NCI-H460 (cell line): ENCODE measurements at places on chromosomes 4 and X.

GRCh38 chrX:155046129-155046810 is 19.6 kb downstream of the FUNDC2 start:
- no peak for DNase-seq

DNA sequence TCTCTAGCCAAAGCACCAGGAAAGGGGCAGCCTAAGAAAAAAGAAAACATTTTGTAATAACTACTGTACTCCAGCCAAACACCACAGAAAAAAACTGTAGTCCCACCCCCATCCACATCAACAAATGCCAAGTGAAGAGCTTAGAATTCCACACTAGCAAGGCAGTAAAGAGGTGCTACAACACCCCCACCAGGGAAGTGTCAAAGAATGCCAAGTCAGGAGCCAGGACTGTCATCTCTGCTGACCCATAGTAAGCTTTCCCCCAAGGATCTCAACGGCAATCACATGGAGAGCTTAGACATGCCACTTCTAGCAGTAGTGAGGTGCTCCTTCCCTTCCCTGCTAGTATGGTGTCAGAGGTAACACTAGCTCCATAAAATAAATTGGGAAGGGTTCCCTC is 34.4 kb upstream of the CCDC160 start:
- DNase-seq, result no peak

- no peak for DNase-seq
Observed at GRCh38 chrX:55919367-55920221, 202.0 kb downstream of the RRAGB start.

- no peak for DNase-seq
Observed at GRCh38 chr4:138650929-138651448, 364.6 kb upstream of the NOCT start.

GRCh38 chrX:136667446-136668168 is 19.6 kb downstream of the CD40LG start:
- DNase-seq, result no peak

DNA sequence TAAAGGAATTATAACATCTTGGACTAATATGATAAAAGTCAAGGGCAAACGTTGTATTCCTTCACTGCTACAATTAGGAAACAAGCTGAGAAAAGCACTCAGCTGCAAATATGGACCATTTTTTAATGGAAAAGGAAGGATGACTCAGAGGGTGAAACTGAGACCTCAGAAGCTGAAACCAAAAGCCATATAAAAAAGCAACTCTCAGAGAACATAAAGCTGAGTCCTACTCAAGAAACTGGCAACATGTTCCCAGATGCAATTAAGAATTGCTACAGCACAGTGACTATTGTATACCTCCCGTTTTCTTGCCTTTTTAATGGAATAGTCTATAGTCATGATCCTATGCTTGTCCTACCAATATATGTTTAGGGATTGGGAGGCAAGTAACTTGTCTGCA is 1106.4 kb upstream of the INTU start:
- no peak for DNase-seq

GRCh38 chrX:69117876-69118526 is 47.3 kb downstream of the PJA1 start:
- DNase-seq, result no peak

DNA sequence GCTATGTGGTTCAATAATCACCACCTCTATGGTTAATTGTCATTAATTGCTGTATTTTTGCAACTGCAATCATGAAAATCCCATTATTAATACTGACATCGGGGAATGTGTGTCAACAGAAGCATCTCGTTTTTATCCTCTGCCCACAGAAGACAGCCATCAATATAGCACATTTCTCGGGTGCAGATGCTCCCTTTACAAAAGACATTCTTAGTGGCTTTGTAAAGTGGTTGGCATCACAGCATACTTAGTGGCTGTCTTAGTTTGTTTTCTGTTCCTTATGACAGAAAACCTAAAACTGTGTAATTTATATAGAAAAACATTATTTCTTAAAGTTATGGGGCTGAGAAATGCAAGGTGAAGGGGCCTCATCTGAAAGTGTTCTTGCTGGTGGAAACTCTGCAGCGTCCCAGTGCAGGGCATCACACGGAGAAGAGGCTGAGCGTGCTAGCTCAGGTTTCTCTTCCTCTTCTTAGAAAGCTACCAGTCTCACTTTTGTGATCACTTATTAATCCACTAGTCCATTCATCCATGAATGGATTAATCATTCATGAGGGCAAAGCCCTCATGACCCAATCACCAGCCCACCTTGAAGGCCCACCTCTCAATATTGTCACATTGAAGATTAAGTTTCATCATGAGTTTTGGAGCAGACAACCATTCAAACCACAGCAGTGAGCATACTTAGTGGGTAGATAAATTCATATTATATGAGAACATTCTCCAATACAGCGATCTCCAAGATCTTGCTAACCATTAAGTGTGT is 1067.7 kb upstream of the PABPC4L start:
- DNase-seq, result no peak

- DNase-seq, result no peak
Observed at GRCh38 chr4:2936773-2937145, 26.4 kb downstream of the NOP14 start.

- DNase-seq, result no peak
Observed at GRCh38 chr4:48967631-48968030, 18.4 kb upstream of the CWH43 start.

- no peak for DNase-seq
Observed at GRCh38 chrX:42715701-42716262, 62.2 kb downstream of the PPP1R2C start.

- DNase-seq, result no peak
Observed at GRCh38 chr4:177726111-177726510, 283.9 kb upstream of the AGA start.

DNA sequence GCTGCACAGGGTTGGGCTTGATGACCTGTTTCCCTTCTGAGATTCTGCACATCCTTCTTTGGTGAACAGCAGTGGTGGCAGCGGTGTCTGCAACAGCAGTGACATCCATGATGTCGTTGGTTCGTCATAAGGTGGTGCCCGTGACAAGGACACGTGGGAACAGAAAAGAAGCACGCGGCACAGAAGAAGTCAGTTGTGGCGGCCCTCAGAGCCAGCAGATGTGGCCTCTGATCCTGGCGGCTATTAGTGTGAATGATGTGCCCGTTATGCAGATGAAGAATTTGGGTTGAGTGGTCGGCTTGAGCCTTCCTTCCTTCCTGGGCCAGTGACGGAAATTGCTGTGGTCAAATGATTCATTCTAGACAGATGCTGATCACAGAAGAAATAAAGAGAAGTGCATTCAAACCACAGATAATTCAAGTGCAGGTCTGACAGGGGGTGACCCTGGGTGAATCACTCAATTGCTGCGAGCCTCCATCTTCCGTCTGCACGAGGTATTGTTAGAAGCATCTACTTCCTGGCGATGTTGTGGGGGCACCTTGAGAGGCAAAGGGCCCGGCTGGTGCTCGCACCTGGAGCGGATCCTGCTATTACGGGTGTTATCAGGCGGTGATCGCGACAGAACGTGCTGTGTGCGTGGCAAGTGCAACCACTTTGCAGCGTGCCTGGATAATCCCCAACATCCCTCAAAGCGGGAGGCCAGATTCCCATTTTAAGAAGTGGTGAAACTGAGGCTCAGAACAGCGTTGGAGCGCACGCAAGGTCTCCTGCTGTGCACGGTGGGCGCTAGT is 215.2 kb upstream of the PSAPL1 start:
- DNase-seq, result no peak

DNA sequence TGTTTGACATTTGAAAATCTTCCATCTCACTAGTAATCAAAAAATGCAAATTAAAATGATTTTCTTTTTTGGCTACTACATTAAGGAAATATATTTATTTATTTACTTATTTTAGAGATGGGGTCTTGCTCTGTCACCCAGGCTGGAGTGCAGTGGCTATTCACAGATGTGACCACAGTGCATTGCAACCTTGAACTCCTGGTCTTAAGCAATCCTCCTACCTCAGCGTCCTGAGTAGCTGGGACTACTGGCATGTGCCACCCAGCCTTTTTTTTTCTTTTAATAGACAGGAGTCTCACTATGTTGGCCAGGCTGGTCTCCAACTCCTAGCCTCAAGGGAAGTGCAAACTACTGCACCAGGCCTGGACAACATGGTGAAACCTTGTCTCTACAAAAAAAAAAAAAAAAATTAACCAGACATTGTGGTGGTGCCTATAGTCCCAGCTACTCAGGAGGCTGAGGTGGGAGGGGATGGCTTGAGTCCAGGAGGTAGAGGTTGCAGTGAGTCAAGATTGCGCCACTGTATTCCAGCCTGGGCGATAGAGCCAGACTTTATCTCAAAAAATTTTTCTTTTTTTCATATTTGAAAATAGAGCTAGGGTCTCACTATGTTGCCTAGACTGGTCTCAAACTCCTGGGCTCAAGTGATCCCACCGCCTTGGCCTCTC is 4.4 kb upstream of the SMIM14 start:
- DNase-seq, result no peak

GRCh38 chrX:112704187-112704586 is 24.4 kb upstream of the LHFPL1 start:
- no peak for DNase-seq

- no peak for DNase-seq
Observed at GRCh38 chr4:127623797-127624083, 9.0 kb upstream of the INTU start.

- no peak for DNase-seq
Observed at GRCh38 chrX:38595801-38596200, 34.5 kb downstream of the TSPAN7 start.

DNA sequence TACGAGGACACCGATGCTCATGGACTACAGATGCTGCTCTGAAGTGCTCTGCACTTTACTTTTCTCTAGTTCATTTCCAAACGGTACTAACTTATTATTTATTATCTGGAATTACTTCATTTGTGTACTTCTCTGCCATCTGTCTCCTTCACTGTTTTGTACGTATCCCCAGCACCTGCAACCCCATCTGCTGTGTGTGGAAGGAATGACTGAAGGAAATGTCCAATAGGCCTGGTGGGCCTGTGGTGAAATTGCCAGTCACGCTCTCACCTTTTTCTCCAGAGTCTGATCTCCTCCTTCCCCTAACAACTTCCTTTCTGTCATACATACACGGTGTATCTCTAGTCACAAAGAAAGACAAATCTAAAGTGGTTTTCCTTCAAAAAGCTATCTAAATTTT is 12.9 kb downstream of the TMEM154 start:
- no peak for DNase-seq

DNA sequence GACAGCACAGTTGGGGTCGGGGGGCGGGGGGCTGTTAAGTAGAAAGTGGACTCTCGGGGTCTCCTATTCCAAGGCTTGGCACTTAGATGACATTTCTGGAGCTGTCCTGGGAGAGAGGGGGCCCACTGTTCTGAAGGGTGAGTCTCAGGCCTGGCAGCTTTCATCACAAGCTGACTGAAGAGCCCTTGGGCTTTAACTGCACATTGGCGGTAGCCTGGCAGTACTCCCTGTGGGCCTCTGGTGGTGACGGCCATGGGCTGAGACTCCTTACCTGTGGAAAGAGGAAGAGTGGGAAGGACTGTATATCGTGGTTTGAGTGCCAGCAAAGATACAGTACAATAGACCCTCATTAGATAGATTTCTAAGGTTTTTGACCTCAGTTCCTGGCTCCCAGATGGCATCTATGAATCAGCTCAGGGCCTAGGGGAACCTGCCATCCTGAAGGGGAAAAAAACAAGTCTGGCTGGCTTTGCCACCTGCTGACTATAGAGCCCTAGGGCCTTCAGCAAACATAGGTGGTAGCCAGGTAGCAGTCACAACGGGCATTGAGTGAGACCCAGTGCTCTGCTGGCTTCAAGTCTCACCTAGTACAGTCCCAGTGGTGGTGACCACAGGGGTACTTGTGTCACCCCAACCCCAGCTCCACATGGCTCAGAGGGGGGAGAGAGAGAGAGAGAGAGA is 87.9 kb downstream of the ANKRD17 start:
- DNase-seq, result no peak

- no peak for DNase-seq
Observed at GRCh38 chr4:173883821-173884220, 353.8 kb upstream of the HAND2 start.

DNA sequence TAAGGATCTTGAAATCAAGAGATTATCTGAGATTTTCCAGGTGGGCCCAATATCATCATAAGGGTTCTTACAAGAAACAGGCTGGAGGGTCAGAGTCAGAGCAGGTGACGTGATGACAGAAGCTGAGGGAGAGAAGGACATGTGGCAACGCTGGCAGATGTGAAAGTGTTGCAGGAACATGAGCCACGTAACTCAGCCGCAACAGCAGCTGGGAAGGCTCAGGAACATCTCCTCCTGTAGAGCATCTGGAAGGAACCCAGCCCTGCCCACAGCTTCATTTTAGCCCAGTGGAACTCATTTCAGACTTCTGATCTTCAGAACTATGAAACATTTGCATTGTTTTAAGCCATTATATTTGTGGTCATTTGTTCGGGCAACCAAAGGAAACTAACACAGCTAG is 156.3 kb upstream of the VEGFC start:
- no peak for DNase-seq

- no peak for DNase-seq
Observed at GRCh38 chr4:171876636-171877035, 63.4 kb downstream of the GALNTL6 start.

GRCh38 chrX:44003975-44004374 is 30.8 kb upstream of the NDP start:
- no peak for DNase-seq

DNA sequence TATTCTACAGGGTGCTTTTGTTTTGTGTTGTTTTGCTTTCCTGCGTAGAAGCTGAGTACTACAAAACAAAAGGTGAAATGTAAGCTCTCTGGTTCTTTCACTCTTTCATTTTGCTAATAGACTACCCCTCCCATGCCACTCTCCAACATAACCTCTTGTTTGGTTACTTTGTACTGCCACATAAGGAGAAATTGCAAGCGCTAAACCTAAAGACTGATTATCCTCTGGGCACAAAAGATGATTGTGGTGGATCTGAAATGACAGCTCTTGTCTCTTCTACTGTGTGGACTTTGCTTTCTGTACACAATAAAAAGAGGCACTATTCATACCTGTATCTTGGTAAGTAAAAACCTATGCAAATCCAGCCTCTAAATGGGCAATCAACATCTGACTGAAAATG is 5.3 kb downstream of the MBNL3 start:
- DNase-seq, result no peak

GRCh38 chrX:100353326-100353725 is 56.7 kb downstream of the PCDH19 start:
- no peak for DNase-seq

- DNase-seq, result peak; percentile 36
Observed at GRCh38 chr4:137819964-137820383, 287.7 kb upstream of the PCDH18 start.
